MG63 (cell line): ENCODE measurements at places on chromosomes 6 and 20. TPM values are rescaled to one million over a fixed set of nuclear protein-coding genes. Genes with fewer than 3 reads are reported as not detected.

Gene TREML1
- not detected in 2 replicates for total RNA-seq

GRCh38 chr6:167937948-167938911, 59.2 kb upstream of the KIF25 start:
- no peak for DNase-seq

GRCh38 chr6:160042788-160043301, 74.0 kb downstream of the IGF2R start:
- DNase-seq, result peak; percentile 55

- no peak for DNase-seq
Observed at GRCh38 chr20:35108921-35109320, 16.3 kb upstream of the TRPC4AP start.

GRCh38 chr6:3734023-3734422, 17.5 kb downstream of the PXDC1 start:
- no peak for DNase-seq

DNA sequence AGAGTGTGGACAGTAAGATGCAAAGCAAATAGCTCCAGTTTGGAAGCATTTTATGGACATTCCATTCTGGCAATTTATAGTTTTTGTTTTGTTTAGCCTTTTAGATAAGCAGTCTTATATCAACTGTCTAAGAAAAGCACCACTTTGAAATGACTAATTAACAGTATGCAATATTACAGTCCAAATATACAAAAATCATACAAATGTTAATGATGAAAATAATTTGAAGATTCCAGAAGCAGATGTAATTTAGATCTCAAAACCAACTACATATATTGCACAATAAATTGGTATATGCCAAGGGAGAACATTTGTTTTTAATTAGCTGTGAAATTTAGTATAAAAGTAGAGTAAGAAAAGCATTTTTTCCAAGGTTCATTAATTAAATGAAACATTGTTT, 158.8 kb downstream of the KIF6 start:
- DNase-seq, result no peak

DNA sequence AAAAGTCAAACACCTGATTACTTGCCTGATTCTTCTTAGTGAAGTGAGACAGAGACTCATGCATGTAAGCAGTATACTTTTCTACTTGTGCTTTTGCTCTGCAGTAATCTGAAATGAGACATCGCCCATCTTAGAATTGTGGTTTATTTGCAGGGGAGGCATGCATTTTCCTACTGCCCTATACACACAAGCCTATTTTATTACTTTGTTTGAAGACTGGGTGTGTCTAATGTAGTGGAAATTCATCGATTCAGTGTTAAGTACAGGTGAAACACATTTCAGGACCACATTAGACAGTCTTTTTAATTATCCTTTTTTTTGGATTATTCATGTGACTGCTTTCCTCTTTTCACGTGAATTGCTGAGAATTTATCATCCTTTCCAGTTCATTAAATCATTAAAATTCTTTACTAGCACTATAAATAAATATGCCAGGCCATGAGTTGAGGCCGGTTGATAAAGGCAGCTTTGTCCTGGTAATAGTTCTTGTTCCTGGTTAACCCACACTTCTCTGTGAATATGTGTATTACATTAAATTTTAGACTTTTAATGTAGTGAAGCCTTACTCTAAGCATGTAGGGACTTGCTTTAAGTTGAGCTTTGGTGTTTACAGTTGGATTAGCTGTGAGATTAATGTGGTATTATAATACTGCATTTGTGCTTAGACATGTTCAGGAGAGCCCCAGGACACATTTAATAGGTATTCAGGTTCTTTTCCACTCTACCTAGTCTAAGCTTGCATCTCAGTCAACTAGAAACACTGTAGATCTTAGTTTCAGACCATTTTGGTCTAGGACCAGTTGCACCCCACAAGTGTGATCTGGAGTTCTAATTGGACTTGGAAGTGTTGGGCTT, 10.8 kb upstream of the BTBD3 start:
- DNase-seq, result no peak

GRCh38 chr6:18513253-18513798, 126.2 kb downstream of the RNF144B start:
- no peak for DNase-seq

Gene CST3
- 61.5 and 148 TPM in 2 replicates for total RNA-seq

- DNase-seq, result no peak
Observed at GRCh38 chr6:35668744-35669450, 19.8 kb downstream of the FKBP5 start.

Gene TTI1
- total RNA-seq, result 25.0 and 27.0 TPM in 2 replicates

DNA sequence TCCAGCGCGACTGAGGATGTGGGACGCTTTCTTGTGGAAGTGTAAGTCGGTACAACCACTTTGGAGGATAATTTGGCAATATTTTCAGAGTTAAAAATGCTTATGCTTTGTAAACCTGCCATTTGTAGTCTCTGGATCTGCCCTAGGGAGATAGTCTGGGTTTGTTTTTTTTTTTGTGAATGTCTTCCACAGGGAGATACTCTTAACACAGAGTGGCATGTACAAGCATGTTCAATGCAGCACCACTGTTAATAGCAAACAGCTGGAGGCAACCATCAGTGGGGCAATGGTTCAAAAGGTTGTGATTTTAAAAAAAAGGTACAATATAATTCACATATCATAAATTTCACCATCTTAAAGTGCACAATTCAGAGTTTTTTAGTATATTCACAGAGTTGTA, 22.4 kb downstream of the SLC9A8 start:
- no peak for DNase-seq
